ENCODE measurements at places on chromosomes 3 and 15. TPM values are rescaled to one million over a fixed set of nuclear protein-coding genes. Genes with fewer than 3 reads are reported as not detected.

Gene GP5
- total RNA-seq: 0.17 TPM

Gene MELTF
- total RNA-seq: 5.0 TPM

Gene CMTM8
- 0.26 TPM for total RNA-seq

GRCh38 chr3:196985298-196985697, 16.7 kb upstream of the PIGZ start:
- DNase-seq: no peak

- DNase-seq: no peak
Observed at GRCh38 chr15:58138106-58138505, at the start of gene AQP9. TSS of gene AQP9 (plus strand) at chr15:58138381. CDS start at chr15:58138566, 185 bp downstream.

GRCh38 chr3:111547631-111548030, 5.6 kb downstream of the CD96 start:
- DNase-seq: no peak

DNA sequence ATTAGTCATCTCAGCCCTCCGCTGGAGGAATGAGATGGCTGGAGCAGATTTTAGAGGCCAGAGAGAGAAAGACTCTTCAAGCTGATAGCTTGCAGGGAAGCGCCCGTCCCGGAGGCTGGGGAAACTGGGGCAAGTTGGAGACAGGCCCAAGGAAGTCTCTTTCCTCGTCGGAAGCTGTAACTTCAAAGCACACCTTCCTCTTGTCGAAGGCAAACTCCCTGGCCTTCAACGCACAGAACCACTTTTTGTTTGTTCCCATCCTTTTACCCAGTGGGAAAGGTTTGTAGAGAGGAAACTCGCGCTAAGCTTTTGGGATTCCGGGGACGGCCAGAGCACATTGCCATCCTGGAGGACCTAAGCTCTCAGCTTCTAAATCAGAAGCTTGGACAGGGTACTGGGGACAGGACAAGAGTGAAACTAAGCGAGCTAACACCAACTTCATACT, 900 bp upstream of the EOMES start:
- no peak for DNase-seq

DNA sequence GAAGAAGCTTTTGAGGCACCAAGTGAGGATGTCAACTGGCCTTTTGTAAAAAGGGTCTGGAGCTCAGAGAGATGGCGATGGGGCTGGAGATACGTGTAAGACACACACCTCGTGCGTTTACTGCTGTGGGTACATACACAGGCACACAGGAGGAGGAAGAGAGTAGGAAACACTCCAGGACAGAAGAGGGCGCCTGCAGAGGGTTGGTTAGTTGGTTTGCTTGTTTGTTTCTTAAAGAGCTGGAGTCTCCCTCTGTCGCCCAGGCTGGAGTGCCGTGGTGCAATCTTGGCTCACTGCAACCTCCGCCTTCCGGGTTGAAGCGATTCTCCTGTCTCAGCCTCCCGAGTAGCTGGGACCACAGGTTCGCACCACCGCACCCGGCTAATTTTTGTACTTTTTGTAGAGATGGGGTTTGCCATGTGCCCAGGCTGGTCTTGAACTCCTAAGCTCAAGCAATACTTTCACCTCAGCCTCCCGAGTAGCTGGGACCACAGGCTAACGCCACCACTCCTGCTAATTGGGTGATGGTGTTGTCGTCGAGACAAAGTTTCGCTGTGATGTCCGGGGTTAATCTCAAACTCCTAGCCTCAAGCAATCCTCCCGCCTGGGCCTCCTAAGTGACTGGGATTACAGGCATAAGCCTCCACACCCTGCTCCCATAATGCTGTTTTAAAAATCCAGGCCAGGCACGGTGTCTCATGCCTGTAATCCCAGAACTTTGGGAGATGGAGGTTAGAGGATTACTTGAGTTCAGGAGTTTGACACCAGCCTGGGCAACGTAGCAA, 1.3 kb upstream of the PRR20G start:
- DNase-seq: no peak

- no peak for DNase-seq
Observed at GRCh38 chr3:151620071-151620470, 113.7 kb upstream of the AADACL2 start.
